ENCODE measurements at places on chromosomes 13 and 19. TPM values are rescaled to one million over a fixed set of nuclear protein-coding genes. Genes with fewer than 3 reads are reported as not detected.
A peak's percentile ranks its signal among the peaks of the same experiment; 100 is the strongest.

- no peak for DNase-seq
Observed at GRCh38 chr13:51845574-51846318, 769 bp upstream of the TMEM272 start.

- no peak for DNase-seq
Observed at GRCh38 chr19:14554382-14554812, 17.5 kb downstream of the NDUFB7 start.

- DNase-seq: peak; percentile 95
Observed at GRCh38 chr19:35716801-35717664, 770 bp upstream of the KMT2B start.

DNA sequence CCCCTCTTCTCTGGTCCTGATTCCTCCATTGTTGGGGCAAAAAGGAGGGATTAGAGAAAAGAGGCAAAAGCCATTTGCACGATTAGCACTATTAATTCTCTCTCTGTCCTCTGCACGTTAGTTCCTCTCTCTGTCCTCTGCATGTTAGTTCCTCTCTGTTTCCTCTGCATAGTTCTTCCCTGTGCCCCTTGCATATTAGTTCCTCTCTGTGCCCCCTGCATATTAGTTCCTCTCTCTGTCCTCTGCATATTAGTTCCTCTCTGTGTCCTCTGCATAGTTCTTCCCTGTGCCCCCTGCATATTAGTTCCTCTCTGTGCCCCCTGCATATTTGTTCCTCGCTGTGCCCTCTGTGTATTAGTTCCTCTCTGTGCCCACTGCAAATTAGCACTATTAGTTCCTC, 847.2 kb upstream of the GPC6 start:
- DNase-seq: no peak

GRCh38 chr19:30361721-30362120, 10.5 kb upstream of the ZNF536 start:
- no peak for DNase-seq

DNA sequence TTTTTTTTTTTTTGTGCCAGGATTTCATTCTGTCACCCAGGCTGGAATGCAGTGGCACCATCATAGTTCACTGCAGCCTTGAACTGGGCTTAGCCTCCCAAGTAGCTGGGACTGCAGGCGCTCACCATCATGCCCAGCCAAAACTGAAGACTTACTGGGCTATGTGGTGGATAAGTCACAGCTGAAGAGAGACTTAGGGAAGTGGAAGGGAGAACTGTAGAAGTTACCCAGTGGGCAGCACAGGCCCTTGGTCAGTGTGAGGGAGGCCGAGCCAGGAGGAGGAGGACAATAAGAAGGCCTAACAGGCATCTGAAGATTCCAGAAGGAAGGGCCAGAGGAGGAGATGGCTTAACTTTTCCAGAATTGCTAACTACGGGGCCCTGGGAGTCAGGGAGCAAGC, 4.0 kb upstream of the PSPN start:
- no peak for DNase-seq

GRCh38 chr13:112800057-112800456, 110.2 kb downstream of the ATP11A start:
- DNase-seq: no peak

DNA sequence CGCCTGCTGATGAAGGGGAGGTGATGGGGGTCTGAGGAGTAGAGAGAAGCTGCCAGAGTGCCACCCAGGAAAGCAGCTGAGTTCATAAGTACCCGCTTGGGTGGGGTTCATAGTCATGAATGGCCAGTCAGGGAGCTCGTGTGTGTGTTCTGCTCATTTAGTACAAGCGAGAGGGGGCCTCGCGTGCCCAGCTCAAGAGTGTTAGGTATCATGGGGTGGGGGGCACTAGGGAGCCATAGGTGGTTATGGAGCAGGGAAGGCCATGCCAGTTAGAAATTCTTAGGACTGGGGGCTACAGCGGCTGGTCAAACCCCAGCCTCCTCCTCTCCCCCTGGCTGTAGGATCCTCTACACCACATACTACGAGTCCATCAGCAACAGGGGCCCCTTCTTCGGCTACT, 46.8 kb downstream of the CD320 start:
- DNase-seq: no peak

GRCh38 chr13:104553186-104553585, 1487.0 kb upstream of the SLC10A2 start:
- peak; percentile 76 for DNase-seq

DNA sequence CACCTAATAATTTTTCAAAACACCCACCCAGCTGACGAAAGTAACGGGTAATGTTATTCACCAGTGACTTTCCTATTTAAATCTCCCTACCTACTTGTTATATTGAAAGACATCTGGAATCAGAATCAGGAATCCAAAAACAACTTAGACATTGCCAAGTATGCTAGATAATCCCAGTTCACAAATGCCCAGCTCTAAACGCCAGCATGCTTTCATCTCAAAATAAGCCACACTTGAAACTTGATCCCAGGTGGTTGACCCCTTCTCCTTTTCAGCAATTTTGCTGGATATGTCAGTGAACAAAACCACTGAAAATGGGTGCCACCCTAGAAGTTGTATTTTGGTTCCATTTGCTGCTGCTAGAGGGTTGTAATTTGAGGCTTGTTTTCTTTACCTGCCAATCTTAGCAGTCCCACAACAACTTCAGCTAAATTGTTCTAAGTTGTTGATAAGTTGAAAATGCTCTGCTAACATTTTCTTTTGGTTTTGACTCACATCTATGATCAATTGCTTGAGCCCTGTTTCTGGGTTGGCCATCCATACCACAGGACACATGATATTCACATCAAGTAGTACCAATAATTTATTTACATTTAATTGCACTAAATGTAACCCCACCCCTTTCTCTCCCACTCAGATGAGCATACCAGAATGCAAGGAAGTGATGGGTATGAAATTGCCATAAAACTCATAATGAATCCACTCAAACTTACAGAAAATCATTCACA, 66.4 kb downstream of the DCT start:
- DNase-seq: no peak

DNA sequence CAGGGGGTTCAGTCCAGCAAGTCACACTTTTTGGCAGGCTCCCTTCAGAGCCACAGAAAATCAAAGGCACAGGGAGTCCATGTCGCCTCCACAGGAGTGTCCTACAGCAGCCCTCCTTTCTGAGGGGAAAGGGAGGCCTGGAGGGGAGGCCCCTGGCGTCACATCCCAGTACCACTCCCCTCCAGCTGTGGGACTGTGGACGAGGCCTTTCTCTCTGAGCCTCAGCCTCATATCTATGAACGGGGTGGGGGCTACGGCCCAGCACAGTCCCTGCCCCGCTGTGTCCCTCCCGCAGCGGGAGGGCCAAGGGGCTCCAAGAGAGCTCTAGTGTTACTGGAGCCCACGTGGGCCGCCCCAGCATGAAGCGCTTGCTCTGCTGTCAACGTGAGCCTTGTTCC, 23.8 kb downstream of the PEPD start:
- DNase-seq: no peak

DNA sequence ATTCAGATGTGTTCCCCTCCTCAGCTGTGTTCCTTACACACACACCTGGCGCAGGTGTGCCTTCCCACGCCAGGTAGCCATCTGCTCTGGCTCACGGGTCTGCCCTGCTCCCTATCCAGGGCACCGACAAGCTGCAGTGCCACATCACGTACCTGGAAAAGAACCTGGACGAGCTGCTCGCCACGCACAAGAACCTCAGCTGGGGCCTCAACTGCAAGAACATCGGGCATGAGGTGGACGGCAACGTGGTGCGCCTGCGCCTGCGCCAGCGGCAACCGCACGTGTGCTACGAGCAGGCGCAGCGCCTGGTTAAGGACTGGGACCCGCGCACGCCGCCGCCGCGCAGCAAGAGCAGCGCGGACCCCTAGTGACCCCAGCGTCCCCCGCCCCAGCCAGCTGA, 26.5 kb upstream of the CASP14 start:
- DNase-seq: no peak

DNA sequence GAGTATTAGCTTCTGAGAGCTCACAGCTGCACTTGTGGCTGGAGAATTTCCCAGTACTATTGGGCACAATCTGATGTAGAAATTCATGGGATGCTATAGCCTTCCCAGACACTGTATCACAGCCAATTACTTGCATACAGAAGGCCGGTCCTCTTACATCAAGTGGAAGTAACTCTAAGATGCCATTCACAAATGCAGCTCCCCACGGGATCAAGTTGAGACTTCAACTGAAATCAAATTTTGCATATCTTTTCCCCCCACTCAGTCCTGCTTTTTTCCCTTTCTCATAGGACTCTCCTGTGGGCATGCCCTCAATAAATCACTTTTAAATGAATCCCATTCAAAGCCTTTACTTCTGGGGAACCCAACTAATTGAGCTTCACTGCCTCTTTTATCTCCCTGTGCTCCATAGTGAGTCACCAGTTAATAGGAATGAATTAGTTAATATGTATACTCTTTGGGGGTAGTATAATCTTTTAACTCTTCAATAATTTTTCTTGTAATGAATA, 1970.8 kb downstream of the OLFM4 start:
- no peak for DNase-seq

DNA sequence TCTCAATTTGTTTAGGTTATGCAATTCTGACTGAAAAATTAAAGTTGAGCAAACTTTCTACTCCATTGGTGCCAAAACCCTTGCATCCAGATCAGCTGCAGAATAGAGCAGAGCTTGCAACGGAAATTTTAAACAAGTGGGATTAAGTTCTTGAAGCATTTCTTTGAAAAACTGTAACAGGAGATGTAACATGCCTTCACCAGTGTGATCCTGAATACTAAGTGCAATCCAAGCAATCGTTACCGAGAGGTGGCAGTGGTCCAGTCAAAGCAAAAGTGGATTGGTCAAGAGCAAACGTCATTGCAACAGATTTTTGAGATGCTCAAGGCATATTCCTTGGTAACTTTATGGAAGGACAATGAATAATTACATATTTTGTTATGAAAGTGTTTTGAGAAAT, 841.1 kb upstream of the SLITRK5 start:
- DNase-seq: no peak

GRCh38 chr13:33994198-33994597, 176.2 kb downstream of the RFC3 start:
- DNase-seq: no peak

The TRPC4 gene
- 0.42 TPM for total RNA-seq

The IZUMO1 gene
- total RNA-seq: 1.2 TPM

The CACNG8 gene
- 3.0 TPM for total RNA-seq

The VSTM2B gene
- total RNA-seq: not detected

The MEIS3 gene
- not detected for total RNA-seq
